ENCODE measurements at places on chromosomes 1 and 21.

- no peak for DNase-seq
Observed at GRCh38 chr1:21287905-21288514, 2.3 kb downstream of the ECE1 start.

- DNase-seq, result peak; percentile 38
Observed at GRCh38 chr1:153985341-153985912, 712 bp downstream of the RAB13 start.

GRCh38 chr21:43894206-43894577 is 29.2 kb downstream of the AGPAT3 start:
- DNase-seq, result no peak

GRCh38 chr1:218322762-218323161 is 22.4 kb upstream of the TGFB2 start:
- no peak for DNase-seq

DNA sequence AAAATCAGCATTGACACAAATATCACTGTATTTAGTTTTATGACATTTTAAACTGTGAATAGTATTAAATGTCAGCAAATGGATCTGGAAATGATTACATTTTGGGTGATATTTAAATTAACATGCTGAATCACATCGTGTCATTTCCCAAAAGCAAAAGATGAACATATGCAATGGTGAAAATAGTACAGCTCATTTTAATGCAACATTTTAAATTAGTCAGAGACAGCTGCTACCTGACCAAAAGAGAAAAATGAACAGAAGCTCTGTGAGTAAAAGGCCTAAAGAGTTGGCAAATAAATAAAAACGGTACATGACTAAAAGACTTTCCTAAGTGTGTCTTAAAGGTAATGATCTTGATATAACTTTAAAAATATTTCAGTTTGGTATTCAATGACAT is 86.0 kb upstream of the GNG4 start:
- DNase-seq, result no peak

DNA sequence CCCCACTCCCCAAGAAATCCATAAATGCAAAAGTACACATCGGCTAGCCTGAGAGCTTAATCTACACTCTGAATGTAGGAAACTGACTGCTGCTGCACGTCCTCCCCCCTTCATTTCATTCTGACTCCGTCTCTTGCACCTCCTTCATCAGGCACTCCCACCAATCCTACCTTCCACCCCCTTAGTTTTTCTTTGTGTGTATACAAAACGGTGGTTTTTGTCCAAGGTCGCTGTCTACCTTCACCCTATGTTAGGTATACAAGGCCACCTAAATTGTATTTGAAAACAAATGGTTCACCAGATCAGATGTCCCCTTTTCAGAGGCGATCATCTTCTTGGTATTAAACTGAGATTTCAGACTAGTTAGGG is 1.9 kb downstream of the WDR26 start:
- no peak for DNase-seq

GRCh38 chr1:229636042-229636441 is 10.0 kb downstream of the URB2 start:
- DNase-seq, result no peak

DNA sequence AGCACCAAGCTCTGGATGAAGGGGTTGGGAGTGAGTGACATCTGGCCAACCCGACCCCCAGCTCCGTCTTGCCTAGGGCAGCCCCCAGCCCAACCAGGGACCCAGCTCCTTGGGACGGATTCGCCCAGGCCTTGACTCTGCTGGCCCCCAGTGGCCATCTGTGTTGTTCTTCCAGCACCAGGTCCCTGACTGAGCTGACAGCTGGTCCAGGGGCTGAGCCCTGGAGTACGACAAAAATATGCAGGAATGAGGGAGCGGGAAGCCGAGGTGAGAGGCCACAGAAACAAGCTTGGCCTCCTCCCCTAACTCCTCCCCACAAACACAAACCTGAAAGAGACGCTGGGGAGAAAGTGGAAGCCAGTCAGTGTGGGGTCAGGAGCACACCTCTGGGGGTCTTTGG is 55.0 kb upstream of the PAX7 start:
- no peak for DNase-seq

GRCh38 chr1:186658999-186659398 is 21.2 kb downstream of the PTGS2 start:
- DNase-seq, result no peak

- no peak for DNase-seq
Observed at GRCh38 chr1:192573499-192573898, 2.1 kb upstream of the RGS1 start.

DNA sequence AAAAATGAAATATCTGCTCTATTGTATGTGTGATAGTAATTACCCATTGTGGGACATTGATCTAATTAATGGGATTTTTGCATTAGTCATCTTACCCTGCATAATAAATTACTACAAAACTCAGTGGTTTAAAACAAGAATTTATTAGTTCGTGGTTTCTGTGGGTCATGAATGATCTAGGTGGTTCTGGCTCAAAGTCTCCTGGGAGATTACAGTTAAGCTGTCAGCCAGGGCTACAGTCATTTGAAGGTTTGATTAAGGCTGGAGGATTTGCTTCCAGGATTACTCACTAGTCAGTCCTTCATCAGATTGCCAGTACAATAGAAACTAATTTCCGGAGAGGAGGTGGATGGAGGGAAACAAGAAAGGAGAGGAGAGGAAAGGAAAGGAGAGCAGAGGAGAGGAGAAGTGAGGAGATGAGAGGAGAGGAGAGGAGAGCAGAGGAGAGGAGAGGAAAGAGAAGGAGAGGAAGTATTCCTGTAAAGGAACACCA is 60.4 kb upstream of the TNFSF4 start:
- DNase-seq, result no peak

DNA sequence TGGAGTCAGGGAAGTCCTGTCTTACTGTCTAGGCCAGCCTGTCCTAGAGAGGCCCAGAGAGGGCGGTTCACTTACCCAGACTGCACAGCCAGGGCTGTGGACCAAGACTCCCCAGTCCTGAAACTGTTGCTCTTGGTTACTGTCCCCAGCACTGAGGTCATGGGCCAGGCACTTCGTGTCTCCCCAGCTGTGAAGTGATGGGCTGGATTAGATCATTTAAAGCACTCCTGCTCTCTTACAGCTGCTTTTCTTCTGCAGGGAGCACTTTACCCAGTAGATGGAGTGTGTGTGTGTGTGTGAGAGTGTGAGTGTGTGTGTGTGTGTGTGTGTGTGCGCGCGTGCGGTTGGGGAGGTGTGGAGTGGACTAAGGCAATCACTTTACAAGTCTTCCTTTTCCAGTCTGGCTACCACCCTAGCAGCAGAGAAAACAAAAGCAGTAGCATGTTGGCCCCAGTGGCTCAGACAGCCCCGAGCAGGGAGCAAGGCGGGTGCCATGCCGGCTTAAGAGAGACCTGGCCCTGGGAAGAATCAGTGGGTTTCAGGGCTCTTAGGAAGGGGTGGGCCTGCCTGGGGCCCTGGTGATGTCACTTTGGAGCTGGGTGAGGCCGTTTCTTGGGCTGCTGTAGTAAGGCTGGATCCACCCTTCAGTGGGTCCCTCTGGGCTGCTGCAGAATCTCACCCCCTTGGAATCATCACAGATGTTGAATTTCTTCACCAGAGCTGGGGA is 2.4 kb downstream of the SPSB1 start:
- no peak for DNase-seq

GRCh38 chr1:155990005-155990739 is 11.8 kb upstream of the ARHGEF2 start:
- no peak for DNase-seq

DNA sequence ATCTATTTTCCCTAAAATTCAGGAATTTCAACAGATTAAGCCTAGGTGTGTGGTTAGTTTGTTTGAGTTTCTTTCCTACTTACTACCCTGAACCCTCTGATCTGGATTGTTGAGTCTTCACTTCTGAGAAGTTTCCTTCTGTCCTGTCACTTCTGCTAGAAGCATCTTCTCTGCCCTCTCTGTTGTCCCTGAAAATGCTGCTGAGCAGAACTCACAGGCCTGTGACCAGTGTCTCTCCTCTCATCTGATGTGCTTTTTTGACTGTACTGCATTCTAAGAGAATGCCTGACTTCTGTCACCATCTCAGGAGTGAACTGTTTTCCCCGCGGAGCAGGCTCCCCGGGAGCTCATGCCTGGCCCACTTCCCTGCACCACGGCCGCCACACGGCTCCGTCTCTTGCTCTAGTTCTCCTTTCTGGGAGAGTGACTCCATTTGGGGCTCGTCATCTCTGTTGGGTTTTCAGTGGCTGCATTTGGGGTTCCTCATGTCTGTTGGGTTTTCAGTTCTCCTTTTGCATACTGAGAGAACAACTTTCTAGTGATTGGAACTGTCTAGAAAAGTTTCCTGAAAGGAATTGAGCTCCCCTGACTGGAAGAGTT is 77.9 kb downstream of the POFUT2 start:
- DNase-seq, result peak; percentile 51

GRCh38 chr1:150973836-150974579 is 627 bp downstream of the CERS2 start:
- no peak for DNase-seq

DNA sequence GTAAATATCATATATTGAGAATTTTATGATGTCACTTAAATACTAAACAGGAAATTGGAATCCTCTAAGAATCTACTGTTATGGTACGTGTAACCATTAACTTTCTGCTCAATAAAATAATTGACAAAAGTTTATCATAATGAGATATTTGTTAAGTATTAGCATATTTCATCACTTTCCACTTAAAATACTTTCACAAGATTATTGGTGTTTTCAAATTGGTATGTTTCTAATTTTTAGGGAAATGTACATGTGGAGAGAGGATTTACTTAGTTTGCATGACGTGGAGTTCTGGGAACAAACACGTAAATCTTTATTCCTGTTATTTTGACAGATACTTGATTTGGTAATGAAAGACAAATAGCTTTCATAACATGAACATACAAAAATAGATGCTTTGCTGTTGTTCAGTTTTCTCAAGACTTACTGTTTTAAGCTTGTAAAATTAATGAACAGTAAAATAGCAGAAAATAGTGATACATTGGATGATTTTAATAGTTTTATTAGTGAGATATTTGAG is 1.6 kb downstream of the SRSF11 start:
- no peak for DNase-seq

DNA sequence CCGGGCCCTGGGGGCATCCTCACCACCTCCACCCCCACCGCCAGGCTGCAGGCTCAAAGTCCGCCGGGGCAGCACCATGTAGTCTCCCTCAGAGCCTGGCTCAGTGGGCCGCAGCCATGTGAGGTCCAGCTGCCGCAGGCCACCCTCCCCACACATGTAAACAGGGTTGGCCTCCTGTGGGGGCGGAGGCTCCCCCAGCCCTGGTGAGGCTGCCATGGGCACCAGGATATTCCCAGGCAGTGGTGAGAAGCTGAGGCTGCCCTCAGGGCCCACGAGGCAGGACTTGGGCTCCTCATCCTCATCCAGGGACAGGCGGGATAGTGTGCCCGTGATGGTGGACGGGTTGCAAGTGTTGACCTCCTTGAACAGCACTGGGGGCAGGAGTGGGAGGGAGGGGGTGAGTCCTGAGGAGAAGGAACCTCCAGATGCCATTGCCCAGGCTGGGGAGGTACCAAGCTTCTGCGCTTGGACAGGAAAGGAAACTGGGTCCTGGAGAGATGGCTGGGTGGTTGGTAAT is 27.3 kb upstream of the COL16A1 start:
- DNase-seq, result no peak

GRCh38 chr1:117796226-117796625 is 133.2 kb downstream of the GDAP2 start:
- no peak for DNase-seq

DNA sequence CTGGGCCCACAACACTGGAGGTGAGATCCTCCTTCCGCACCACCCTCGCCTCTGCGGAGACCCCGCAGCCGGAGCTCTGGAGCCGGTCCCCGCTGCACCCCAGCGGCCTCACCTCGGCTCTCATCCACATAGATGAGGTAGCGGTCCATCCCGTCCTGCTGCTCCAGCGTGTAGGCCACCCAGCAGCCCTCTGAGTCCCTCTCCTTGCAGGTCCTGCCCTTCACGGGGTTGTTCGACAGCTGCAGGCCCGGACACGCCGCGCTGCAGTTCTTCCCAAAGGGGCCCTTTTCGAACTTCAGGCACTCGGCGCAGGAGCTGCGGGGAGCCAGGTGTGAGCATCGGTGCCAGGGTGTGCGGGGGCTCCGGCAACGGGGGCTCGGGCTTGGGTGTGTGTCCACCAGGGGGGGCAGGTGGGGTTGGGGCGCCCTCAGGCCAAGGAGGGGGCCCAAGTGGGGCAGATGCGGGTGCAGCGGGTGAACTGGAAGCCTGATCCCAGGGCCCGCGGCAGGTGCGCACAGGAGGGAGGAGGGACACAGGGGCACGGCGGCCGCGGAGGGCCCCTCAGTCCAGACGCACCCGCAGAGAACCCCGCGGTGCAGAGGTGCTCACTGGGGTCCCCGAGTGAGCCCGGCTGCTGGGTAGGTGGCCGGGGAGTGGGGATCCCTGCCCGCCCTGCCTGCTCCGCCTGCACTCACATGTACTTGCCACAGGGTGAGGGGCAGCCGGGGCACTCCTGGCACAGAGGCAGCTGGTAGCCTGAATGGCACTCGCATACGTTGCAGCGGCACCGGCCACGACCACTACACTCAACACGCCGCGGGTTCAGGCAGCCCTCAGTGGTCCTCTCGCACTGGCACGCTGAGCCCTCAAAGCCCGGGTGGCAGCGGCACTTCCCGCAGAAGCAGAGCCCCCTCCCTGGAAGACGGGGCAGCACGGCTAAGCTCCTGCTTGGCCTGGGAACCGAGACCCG is 15.4 kb upstream of the PTTG1IP start:
- DNase-seq, result no peak

DNA sequence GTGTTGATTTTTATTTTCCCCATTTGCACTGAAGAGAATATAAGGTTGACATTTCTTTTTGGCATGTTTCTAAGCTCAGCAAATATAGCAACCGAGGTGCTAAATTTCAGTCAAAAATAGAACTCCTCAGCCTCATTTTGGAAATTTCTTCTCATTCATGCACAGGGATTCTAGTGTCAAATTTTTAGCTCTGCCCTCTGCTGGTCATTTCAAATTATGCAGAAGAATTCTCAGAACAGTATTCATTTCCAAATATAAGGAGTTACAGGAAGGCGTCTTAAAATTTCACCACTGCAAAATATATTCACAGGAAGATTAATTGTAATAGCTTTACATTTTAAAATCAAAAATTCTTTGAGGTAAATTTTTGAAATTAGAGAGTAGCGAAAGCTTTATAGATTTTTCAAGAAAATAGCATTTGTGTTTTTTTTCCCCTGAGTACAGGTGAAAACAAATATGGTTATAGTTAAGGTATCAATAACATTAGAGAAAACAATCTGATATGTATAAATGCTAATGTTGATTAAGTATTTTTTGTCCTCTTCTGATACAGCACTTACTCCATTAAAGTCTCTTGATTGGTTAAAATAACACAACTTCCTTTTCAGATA is 57.9 kb downstream of the FMN2 start:
- DNase-seq, result no peak

- DNase-seq, result no peak
Observed at GRCh38 chr1:208540724-208541123, 296.5 kb upstream of the PLXNA2 start.

- no peak for DNase-seq
Observed at GRCh38 chr1:42423681-42424080, 32.1 kb downstream of the ZMYND12 start.

Data from SIG-M5 (cell line).